ENCODE measurements at places on chromosomes 1 and 21.

GRCh38 chr1:117654493-117655219 lies 48.8 kb downstream of the TENT5C start:
- no peak for DNase-seq

- no peak for DNase-seq
These were observed 423.9 kb upstream of the RGS18 start for GRCh38 chr1:191734321-191734720.

DNA sequence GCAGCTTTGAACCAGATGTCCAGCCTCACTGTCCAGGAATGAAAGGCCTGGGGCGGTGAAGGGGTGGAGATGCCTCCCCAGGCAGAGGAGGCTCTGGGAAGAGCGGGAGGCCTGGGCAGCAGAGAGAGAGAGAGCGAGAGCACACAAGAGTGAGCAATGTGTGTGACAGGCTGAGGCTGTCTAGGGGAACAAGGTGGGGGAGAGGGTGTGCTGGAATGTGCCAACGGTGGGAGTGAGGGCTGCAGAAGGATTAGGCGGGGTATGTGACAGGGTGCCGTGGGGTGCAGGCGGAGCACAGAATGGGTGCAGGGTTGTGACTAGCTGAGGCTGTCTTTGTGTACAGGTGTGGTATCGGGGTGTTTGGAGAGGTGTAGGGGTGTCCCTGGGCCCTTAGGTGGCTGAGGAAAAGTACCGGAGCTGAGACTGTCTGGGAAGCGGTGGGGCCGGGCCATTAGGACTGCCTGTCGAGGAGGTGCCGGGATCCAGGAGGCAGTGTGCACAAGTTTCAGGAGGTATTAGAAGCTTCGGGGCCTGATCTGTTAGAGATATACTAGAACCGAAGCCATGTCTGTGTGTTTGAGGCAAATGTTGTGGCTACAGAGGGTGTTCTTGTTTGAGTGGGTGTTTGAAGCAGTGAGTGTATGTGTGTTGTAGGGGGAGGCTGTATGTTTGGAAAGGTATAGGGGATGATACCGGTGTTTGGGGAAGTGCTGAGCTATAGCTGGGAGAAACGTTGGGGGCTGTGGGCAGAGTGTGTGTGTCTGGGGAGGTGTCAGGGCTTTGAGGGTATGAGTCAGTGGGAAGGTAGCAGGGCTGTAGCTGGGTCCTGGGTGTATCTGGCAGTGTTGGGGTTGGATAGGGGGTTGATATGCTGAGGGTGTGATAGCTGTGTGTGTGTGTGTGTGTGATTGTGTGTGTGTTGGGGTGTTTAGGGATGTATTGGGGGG lies 9.1 kb downstream of the AHDC1 start:
- no peak for DNase-seq

GRCh38 chr1:203041351-203041932 lies 15.2 kb downstream of the PPFIA4 start:
- no peak for DNase-seq

DNA sequence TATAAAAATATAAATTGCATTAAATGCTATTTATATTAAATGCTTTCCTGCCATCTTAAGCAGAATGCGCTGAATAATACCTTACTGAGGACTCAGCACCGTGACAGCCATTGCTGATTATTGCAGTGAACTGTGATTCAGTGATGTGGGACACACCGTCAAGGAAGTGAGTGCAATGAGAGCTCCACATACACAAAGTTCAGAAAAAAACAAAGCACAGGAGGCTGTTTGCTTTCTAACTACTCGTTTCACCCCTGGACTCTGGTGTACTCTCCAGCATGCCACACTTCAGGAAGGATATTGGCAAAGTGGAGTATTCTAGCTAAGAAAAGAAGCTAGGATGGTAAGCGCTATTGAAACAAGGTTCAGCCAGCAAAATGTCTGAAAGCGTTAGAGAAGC lies 57.4 kb upstream of the CXADR start:
- no peak for DNase-seq

- DNase-seq, result no peak
These were observed 771.5 kb upstream of the ADGRL2 start for GRCh38 chr1:81029266-81029665.

DNA sequence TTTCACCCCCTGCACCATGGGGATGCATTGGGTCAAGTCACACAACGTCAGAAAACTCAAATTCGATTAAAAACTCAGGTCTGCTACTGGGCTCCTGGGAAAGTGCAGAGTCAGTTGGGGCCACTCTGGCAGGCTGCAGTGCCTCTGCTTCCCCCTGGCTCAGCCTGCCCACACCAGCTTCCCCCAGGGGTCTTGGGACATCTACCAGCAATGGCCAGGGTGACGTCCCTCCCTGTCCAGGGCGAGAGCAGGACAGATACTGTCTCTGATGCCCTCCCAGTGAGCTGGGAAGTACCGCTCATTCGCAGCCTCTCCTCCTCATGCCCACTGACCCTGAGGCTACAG lies 106.2 kb upstream of the COL6A1 start:
- no peak for DNase-seq

DNA sequence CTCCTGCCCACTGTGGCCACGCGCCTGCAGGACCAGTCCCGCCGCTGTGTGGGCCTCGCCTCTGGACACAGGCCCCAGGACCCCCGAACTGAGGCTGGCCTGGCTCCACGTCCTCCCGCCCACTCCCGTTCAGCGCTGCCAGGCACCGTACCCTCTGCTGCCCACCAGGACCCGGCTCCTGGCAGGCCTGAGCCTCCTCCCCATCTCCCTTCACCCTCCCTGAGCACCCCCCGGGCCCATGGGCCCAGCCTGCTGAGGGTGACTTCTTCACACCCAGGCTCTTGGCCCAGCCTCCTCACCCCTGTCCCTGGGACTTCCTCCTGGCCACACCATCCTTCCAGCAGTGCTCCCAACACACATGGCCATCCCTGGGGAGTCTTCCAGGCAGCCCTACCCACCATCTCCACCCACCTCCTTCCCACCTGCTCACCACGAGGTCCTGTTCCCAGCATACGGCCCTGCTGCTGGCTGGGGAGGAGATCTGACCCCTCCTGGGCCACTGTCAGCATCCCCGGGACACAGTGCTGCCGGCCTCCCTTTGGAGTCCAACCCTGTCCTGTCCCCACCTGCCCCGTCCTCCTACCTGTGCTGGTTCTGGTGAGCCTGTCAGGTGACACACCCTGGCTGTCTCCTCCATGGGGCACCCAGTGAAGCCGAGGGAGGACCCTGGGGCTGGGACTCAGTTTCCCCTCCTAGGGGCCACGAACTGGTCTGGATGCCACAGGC lies 53.7 kb downstream of the SLX9 start:
- no peak for DNase-seq

- DNase-seq, result no peak
These were observed 83.9 kb downstream of the CRB1 start for GRCh38 chr1:197351821-197352440.

- DNase-seq, result no peak
These were observed 57.8 kb upstream of the ERRFI1 start for GRCh38 chr1:8083739-8084484.

GRCh38 chr1:223702735-223703667 lies 9.3 kb upstream of the CAPN2 start:
- no peak for DNase-seq

DNA sequence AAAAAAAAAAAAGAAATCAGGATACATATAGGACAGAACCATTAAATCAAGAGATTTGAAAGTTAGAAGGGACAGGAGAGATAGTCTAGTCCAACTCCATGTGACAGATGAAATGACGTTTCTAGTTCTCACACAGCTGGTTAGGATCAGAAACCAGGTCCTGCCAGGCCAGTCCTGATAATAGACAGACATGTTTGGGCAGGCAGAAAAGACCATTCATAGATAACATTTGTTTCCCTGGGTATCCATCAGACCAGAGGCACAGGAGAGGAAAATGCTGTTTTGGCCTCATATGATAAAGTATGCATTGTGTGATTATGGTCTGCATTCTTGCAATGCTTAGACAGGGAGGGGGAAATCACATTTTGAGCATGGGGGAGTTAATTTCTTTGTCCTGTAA lies 29.3 kb downstream of the ZBTB8B start:
- DNase-seq, result no peak

DNA sequence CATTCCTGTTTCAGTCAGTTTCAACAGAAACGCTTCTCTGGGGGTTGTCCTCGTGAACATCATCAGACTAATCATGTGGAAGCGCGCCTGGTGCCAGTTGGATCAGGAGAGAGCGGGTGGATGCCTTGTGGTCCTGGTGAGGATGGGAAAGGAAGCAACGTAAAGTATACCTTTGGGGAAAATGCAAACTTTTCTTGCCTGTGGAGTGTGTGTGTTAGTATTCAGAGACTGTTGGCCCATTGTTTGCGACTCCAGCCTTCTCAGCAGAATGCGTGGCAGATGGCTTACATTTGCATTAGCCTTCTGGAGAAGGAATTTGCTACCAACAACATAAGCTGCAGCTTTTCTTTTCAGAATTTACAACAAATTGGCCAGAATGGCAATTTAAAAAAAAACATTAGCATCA lies 173.9 kb downstream of the RWDD3 start:
- no peak for DNase-seq

- DNase-seq, result no peak
These were observed 67.5 kb upstream of the PRDX6 start for GRCh38 chr1:173409613-173410012.

- DNase-seq, result no peak
These were observed 33.6 kb downstream of the COL18A1 start for GRCh38 chr21:45438391-45439145.

GRCh38 chr1:239814306-239814881 lies 277.3 kb upstream of the FMN2 start:
- DNase-seq, result peak; percentile 3

DNA sequence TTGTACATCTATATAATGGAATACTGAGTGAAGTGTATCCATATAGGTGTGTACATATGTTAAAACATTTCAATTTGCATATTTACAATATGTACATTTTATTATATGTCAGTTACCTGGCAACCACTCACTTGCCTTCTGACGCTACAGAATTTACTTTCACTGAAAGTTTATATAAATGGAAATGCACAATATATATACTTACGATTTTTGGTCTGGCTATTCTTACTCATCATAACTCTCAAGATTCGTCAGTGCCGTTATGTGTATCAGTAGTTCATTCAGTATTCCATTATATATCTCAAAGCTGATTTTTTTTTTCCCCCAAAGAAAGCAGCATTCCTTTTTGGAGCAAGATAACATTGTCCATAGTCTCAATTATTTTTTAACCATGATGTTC lies 138.2 kb downstream of the PCBP3 start:
- DNase-seq, result no peak

GRCh38 chr1:65830306-65830705 lies 37.6 kb downstream of the PDE4B start:
- DNase-seq, result no peak

GRCh38 chr1:22845398-22845935 lies 127.2 kb downstream of the LACTBL1 start:
- no peak for DNase-seq

DNA sequence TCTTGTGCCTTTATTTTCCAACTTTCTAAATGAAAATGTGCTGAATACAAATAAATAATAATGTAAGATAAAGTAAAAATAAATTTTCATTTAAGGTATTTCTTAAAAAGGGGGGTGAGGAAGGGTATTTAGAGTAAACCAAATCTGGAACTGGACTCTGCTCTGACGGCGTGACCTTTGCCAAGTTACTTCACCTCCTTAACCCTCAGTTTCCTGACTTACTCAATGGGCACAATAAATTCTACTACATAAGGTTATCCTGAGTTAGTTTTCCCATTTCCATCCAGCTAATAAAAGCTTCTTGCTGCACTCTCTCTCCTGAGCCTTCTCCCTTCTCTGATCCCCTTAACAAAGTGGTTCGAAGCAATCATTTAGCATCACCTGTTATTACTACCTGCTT lies 93.9 kb downstream of the NID1 start:
- no peak for DNase-seq

DNA sequence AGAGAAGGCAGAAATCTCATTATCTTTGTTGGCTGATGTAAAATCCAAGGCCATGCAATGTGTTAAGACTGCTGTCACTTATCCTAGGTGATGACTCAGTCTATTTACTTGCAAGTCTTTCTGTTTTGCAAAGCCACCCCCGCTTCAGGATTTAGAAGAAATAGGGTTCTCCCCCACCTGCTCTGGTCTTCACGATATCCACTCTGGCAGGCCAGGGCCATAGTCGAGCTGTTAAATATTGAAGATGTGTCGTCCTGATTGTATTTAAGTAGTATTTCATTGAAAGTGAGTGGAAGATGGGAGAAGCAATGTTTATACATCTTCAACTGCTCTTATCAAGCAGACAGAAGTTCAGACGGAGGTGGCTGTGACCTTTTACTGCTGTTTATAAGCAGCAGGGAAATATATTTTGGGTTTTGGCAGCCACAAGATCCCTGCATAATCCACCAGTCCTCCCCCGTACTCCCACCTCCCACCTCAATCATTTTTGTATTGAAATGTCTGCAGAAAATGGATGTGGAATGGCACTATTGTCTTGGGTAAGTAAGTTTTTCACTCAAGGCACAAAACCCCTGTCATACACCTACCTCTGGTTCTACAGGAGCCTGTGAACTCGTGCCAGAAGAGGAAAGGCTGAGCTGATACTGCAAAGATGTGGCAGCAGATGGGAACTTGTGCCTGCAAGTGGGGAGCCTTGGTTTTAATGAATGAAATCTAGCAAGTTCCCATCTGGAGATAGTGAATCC lies 117.4 kb downstream of the MRPS6 start:
- DNase-seq, result no peak

- DNase-seq, result no peak
These were observed 12.6 kb upstream of the BARHL2 start for GRCh38 chr1:90729504-90730242.

- DNase-seq, result no peak
These were observed 13.7 kb upstream of the ANGPTL7 start for GRCh38 chr1:11175461-11175860.

DNA sequence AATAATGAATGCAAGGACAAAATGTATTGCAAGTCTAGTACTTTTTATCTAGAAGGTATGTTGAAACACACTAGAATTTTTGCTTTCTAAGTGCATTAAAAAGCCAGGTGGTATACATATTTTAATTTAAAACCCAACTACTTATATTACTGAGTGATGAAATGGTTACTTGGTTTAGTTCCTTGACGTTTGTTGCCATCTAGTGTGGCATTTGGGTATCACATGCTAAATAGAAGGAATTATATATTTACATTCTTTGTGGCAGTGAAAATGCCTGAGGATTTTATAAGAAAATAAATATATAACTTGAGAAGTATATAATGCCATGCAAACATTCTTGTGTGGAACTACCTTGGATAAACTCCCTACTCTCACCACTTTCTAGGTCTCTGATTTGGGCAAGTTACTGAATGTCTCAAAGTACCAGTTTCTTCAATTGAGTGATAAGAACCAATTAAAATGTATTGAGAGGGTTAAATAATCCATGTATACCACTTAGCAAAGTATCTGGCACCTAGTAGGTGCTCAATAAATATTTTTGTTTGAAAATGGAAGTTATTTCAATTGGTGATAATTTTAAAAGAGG lies 69.6 kb downstream of the SDCCAG8 start:
- DNase-seq, result no peak
